ENCODE measurements at places on chromosomes 7 and 10.

- DNase-seq = no peak
Observed at GRCh38 chr10:27948186-27948585, 50.7 kb downstream of the ODAD2 start.

DNA sequence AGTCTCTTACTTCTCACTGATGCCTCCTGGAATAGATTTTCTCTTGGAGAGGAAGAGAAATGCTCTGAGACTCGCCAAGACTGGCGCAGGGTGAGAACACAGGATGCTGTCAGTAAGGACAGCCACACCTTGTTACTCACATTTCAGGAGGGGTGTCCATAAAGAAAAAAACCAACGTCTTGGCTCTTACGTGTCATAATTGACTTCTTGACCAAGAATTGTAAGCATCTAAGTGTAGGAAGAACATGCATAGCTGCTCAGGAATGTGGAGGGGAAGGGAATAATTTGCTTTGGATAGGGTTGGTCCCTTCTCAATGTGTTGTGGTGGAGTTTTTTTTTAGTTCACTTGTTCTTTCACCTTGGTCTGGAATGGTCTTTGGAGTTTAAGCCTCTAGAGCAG, 43.8 kb upstream of the ZNF438 start:
- DNase-seq = no peak

- no peak for DNase-seq
Observed at GRCh38 chr10:8691498-8692017, 637.1 kb downstream of the GATA3 start.

- no peak for DNase-seq
Observed at GRCh38 chr7:12814828-12815227, 127.4 kb downstream of the ARL4A start.

DNA sequence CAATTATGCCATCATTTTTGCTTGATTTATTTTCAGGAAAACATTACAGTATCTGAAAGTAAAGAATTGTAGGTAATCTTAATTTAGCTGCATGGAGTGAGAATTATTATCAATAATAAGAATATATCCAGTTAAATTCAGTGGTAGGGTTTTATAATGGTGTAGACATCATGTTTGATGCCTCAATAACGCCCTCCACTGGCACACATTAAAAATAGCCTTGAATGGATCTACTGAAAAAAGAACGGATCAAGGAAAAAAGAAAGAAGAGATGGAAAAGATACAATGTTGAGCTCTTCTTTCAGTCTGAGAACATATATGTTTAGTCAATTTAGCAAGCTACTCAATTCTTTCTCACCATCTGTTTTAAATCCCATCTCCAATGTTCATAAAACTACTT, 319.2 kb downstream of the CDC14C start:
- no peak for DNase-seq

GRCh38 chr7:93551063-93551895, 23.2 kb downstream of the CALCR start:
- DNase-seq = no peak
